ENCODE measurements at places on chromosomes 5 and 9.

DNA sequence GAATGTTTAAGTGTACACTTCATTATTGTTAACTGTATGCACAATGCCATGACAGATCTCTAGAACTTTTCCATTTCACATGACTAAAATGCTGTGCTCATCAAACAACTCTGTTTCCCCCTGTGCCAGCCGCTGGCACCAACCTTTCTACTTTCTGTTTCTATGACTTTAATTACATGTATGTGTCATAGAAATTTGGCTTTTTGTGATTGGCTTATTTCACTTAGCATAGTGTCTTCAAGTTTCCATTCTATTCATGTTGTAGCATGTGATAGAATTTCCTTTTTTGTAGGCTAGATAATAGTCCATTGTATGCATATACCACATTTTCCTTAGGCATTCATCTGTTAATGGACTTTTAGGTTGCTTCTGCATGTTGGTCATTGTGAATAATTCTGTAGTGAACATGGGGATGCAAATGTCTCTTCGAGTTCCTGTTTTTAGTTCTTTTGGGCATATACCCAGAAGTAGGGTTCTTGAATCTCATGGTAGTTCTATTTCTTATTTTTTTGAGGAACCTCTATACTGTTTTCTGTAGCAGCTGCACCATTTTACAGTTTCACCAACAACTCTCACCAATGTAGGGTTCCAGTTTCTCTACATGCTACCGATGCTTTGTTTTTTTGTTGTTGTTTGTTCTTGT lies 184.4 kb upstream of the DMRT1 start:
- DNase-seq, result no peak

- DNase-seq, result no peak
Measured at GRCh38 chr9:131954299-131954698, 125.4 kb downstream of the MED27 start.

- DNase-seq, result no peak
Measured at GRCh38 chr9:82183181-82183860, 194.7 kb downstream of the SPATA31D1 start.

GRCh38 chr9:136081826-136082495 lies 13.1 kb downstream of the NACC2 start:
- DNase-seq, result peak; percentile 27

DNA sequence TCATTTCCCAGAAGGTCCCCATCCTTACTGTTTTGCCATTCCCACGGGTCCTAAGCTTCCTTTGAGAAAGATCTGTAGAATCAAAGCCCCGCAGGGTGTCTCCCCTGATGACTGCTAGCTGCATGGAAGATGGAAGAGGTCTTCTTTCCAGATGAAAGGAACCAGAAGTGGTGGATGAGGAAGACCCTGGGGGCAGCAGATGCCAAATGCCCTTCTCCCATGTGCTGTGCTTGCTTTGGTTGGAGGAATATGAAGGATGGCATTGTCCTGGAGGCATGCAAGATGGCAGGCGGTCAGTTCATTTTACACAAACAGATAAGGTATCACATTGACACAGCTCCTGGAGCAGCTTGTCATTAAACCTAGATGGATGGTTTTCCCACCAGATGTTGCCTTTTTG lies 25.8 kb upstream of the CER1 start:
- no peak for DNase-seq

- DNase-seq, result no peak
Measured at GRCh38 chr5:88824892-88825583, 57.9 kb downstream of the MEF2C start.

DNA sequence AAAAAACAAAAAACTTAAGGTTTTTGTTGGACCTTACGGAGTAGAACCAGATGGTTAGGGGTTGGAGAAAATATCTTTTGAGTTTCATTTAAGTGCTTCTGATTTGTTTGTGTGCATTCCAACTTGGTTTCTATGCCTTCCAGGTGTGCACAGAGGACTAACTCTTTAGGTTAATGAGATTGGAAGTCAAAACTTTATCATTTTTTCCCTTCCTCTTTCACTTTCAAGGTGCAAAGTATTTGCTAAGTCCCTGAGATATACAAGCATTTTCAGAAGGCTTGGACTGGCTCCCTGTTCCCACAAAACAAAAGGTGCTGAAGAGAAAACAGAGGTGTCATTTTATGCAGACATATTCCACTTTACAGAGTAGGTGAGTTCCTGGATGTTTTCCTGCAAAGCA lies 30.3 kb upstream of the CER1 start:
- no peak for DNase-seq

DNA sequence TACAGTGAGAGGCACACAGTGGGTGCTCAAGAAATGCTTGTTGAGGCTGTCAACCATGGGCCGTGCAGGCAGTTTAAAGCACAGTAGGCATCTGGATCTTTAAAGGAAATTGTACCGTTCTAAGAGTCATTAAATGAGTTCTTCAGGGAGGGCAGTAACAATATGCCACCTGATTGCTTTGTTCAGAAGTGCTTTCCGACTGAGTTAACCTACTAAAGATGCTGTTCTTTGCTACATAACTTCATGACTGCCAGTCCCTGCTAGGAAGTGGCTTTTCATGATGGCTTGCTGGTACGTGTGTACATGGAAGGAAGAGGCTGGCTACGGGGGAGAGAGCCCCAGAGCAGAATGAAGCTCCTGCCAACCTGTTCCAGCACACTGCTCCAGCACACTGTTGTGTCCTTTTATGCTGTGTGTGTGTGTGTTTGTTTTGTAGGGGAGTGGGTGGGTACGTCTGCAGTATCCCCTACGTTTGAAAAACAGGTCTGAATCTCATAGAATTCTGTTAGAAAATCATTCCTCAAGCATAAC lies 41.9 kb upstream of the PPP2R2B start:
- DNase-seq, result no peak

GRCh38 chr5:64026493-64026892 lies 64.2 kb upstream of the HTR1A start:
- DNase-seq, result no peak

- no peak for DNase-seq
Measured at GRCh38 chr5:126970517-126971017, 59.8 kb downstream of the MARCHF3 start.

GRCh38 chr5:14767735-14768507 lies 103.4 kb downstream of the OTULIN start:
- DNase-seq, result peak; percentile 91

- no peak for DNase-seq
Measured at GRCh38 chr9:114347675-114348074, 18.0 kb downstream of the ORM2 start.

DNA sequence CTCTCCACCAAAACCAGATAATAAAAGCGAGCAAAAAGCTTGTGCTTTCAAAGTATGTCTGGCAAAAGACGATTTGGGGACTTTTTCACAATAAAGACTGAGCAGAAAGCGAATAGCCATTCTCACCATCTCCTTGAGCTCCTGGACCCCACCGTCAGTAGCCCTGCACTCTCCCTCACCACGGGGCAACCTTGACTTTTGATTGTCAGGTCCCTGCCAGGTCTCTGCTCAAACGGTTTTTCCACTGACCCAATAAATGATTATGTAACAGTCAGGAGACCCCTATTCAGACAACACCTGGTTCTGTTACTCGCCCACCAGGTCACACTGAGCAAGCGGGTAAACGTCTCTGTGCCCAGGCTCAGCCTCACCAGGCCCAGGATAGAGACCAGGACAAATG lies 131.3 kb downstream of the MVB12B start:
- DNase-seq, result no peak

DNA sequence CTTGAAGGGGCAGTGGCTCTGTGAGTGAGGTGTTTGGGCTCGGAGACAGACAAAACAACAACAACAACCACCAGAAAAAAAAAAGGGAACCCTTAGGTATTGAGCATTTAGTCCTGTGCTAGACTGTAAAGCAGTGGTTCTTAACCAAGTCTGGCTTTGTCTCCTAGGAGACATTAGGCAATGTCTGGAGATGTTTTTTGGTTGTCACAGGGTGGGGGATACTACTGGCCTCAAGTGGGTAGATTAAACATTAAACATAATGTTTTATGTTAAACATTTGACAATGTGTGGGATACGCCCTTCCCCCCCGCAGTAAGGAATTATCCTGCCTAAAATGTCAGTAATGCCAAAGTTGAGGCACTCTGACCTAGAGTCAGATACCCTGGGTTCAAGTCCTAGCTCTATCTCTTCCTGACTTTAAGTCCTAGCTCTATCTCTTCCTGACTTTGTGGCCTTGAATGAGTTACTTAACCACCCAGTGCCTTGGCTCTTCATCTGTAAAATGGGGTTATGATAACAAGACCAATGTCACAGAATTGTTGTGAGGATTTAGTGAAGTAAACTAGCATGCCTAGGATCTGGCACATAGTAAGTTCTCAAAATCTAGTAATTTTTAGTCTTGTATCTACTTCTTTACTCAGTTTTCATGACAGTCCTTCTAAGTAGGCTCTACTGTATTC lies 1.8 kb downstream of the TRIM32 start:
- no peak for DNase-seq

- no peak for DNase-seq
Measured at GRCh38 chr9:127194881-127195713, 69.5 kb upstream of the GARNL3 start.

DNA sequence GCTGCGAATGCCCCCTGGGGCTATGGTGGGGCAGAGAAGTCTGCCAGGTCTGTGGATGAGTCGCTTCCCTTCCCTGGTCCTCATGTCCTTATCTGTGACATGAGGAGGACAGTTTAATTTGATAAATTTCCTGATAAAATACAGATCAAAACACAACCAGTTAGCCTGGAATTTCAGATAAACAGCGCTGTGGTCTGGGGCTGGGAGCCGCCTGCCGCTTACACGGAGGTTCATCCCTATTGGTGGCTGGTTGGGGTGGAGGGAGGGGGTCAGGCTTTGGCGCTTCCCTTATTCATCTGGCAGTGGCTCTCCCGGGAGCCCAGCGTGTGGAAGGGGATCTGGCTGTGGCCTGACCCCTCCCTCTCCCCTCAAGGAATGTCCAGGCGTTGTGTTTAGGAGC lies 17.9 kb downstream of the CRB2 start:
- DNase-seq, result peak; percentile 24

GRCh38 chr5:88669371-88670050 lies 213.5 kb downstream of the MEF2C start:
- DNase-seq, result no peak

- DNase-seq, result no peak
Measured at GRCh38 chr5:136020001-136020382, 8.8 kb upstream of the TGFBI start.

- DNase-seq, result peak; percentile 66
Measured at GRCh38 chr9:127586537-127586936, 25.5 kb upstream of the STXBP1 start.

DNA sequence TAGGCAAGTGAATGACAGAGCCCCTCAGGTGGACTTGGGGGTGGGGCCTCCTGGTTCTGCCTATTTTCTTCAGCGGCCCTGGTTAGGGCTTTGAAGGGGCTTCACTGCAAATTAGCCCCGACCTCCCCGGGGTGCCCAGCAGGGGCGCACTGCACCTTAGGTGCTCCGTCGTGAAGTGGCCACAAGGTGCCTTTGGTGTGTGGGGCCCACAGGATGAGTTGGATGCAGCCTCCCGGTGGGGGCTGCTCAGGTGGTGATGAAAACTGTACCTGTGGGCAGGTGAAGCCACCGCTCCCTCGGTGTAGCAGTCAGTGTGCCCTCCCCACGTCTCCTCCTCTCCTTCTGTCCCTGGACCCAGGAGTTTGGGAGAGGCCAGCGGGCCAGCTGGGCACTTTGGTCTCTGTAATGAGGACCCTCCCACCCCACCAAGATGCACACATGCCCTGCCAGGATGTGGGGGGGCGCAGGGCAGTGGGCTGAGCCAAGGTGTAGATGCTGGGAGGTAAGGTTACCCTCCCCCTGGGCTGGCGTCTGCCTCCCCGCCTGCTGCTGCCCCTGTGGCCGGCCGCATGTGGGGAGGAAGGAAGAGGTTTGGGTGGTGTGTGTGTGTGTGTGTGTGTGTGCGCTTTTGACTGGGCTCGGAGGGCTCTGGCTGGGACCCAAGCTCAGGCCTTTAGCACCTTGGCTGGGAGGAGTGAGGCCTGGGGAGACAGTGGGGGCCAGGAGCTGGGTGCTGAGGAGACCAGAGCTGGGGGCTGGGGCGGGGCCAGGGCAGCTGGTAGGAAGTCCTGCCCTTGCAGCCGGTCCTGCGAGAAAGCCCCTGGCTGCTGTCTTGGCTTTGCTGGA lies 55.6 kb downstream of the RXRA start:
- no peak for DNase-seq

DNA sequence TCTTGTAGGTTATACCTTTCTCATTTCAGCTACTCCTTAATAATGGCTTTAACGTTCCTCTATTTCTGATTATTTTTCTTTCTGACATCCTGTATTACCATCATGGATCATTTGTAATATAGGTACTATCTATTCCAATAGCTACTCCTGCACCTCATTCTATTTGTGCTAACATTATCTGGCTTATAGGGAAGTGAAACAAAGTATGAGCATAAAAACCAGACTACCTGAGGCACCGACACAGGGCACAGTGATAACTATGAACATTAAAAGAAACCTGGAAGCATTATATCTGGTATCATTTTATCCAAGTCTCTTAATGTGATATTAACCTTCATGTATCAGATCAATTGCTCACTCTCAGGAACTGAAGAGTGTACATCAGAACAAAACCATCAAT lies 407.3 kb downstream of the DMRT2 start:
- no peak for DNase-seq

- no peak for DNase-seq
Measured at GRCh38 chr5:107726896-107727295, 56.2 kb upstream of the EFNA5 start.

- DNase-seq, result no peak
Measured at GRCh38 chr9:37453827-37454226, 11.4 kb downstream of the ZBTB5 start.

GRCh38 chr9:105647595-105648349 lies 14.5 kb upstream of the TAL2 start:
- DNase-seq, result no peak

- DNase-seq, result no peak
Measured at GRCh38 chr5:142073362-142073988, 35.1 kb upstream of the NDFIP1 start.

DNA sequence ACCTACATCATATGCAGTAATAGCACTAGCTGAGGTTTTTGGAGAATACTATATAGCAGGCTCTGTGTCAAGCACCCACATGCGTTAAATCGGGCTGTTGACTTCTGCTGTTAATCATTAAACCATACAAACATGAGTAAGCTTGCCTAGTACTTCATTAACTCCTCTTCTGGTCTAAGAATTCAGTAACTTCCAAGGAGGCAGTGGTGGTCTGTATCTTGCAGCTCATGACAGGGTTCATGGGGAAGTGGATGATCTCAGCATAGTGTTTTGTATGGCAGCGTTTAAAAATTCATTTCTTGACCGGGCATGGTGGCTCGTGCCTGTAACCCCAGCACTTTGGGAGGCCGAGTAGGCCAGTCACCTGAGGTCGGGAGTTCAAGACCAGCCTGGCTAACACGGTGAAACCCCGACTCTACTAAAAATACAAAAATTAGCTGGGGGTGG lies at the start of gene HAVCR1:
Gene HAVCR1, minus strand, starts transcription at position 24 of the 447 bp plus-strand sequence. CDS start 1,173 bp downstream, outside the sequence.
- DNase-seq, result no peak

DNA sequence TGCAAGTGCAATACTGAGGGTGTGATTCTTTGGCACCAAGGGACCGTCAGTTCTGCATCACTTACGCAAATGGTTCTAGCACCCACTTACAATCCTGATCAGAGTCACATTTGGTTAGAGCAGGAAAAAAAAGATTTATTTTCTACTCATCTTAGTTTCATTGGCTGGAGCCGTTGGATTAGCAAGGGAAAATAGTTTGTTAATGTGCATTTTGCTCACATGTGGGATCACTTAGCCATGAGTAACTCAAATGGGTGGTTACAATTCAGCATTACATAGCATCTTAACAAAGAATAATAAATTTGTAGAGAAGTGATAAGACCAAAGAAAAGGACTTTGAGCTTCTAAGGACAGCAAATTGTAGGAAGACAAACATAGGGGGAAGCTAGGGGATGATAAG lies 216.9 kb downstream of the AUH start:
- DNase-seq, result no peak
